ENCODE measurements at places on chromosomes 7 and 10.

DNA sequence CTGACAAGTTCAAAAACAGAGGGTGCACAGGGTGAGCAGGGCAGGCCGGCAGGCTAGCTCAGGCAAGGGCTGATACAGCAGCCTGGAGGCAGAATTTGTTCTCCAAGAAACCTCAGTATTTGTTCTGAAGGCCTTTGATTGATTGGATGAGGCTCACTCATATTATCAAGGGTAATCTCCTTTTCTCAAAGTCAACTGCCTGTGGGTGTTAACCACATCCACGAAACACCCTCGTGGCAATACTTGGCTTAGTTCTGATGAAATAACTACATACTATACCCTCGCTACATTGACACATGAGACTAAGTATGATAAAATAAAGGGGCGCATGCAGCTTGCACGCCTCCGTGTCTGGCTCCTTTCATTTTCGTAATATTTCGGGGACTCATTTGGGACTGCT is 4.4 kb upstream of the PPP2R2D start:
- DNase-seq = no peak

GRCh38 chr7:144528536-144529045 is 125.1 kb upstream of the NOBOX start:
- no peak for DNase-seq

- DNase-seq = no peak
Measured at GRCh38 chr10:44958196-44958897, 1.3 kb upstream of the RASSF4 start.

DNA sequence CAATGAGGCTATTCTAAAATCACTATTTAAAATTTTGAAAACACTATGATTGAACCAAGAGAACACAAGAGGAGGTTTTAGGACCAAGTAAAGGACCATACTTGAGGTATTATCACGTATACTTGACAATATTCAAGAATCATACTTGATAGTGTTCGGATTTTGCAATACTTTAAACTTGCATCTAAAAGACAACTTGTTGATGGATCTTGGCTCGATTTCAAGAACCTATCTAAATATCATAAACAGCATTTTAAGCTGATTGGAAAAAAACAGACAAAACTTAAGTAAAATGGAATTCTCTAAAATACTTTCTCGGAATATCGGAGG is 1.3 kb downstream of the NAMPT start:
- DNase-seq = no peak

GRCh38 chr10:60896810-60897209 is 47.2 kb downstream of the RHOBTB1 start:
- DNase-seq = no peak

DNA sequence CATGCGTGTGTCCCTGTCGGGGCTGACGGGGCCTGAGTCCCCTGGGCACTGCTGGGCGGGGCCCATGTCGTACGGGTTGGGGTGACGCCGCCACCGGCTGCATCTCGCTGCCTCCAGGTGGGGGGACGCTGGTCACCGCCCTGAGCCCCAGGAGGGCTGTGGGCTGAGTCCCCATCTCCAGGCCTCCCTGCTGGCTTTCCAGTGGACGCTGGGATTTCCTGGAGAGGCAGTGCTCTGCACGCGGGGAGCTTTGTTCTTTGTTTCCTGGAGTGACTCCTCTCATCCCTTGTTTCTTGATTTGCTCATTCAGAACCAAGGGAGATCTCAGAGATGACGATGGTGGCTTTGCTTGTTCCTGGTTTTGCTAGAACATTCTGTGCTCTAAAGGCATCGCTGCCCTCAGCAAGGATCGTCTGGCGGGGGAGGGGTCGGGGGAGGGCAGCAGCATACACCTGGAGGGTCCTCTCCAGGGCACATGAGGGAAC is 21.0 kb downstream of the PWWP2B start:
- no peak for DNase-seq

DNA sequence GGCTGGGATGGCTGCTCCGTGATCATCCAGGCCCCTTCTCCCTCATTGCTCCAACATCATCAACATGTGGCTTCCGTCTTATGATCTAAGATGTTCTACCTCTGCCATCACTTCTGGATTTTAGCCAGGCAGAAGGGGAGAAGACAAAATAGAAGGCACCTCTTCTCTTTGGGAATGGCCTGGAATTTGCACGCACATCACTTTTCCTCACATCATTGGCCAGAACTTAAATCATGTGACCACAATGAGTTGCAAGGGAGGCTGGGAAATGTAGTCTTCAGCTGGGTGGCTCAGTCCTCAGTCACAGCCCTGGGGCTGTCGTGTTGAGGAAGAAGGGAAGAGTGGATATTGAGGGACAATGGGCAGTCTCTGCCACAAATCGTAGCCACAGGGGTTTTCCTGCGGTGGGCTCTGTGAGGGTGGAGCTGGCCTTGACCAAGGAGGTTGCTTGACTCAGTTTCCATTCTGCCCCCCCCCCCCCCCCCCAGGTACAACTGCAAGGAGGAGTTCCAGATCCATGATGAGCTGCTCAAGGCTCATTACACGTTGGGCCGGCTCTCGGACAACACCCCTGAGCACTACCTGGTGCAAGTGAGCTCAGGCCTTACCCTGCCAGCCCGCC is 50.3 kb downstream of the PALD1 start:
- DNase-seq = no peak

GRCh38 chr10:123391275-123392028 is 237.2 kb downstream of the BUB3 start:
- DNase-seq = no peak

GRCh38 chr10:7130191-7130911 is 280.5 kb downstream of the SFMBT2 start:
- no peak for DNase-seq

DNA sequence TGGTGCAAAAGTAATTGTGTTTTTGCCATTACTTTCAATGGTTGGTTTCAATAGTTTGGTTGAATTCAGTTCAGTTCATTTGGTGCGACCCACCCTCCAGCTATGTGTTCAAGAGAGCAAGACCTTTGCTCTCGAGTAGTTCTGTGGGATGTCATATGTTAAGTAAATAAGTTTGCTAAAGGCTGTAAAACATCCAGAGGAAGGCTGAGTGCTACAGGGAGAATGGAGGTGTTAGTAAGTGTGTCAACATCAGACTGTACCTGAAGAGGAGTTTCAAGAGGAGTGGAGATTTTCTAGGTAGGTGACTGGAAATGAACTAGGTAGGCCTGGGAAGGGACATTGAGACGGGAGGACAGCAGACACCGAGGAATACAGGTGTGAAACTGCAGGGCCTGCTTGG is 147.7 kb downstream of the SH2D4B start:
- DNase-seq = no peak

GRCh38 chr7:111137296-111138192 is 46.6 kb downstream of the LRRN3 start:
- no peak for DNase-seq

- DNase-seq = no peak
Measured at GRCh38 chr7:124086843-124087242, 54.0 kb upstream of the TMEM229A start.

DNA sequence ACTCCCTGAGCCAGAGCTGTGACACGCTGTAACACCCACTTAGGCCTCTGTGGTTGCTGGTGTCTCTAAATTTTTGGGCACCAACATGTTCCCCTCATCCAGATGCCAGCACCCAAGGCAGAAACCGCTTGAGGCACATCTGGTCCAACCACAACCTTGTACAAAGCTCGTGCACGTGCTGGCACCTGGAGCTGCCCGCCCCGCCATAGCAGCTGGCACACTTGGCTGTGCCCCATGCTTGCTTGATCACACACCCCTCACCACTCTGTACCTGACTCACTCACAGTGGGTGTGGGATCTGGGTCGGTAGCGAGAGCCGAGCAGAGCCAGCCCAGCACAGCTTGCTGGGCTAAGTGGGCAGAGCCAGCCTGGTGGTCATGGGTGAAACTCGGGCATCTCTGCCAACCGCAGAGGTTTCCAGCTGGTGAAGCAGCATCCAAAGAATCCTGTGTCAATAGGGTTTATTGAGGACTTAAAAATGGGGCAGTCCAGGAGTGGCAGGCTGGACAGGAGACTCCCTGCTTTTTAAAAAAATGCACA is 1210.4 kb downstream of the TYW1 start:
- no peak for DNase-seq

- DNase-seq = no peak
Measured at GRCh38 chr10:30169342-30169741, 110.0 kb upstream of the JCAD start.

- DNase-seq = no peak
Measured at GRCh38 chr7:74253331-74253730, 868 bp downstream of the RFC2 start.

GRCh38 chr7:34756691-34757090 is 98.7 kb downstream of the NPSR1 start:
- no peak for DNase-seq

DNA sequence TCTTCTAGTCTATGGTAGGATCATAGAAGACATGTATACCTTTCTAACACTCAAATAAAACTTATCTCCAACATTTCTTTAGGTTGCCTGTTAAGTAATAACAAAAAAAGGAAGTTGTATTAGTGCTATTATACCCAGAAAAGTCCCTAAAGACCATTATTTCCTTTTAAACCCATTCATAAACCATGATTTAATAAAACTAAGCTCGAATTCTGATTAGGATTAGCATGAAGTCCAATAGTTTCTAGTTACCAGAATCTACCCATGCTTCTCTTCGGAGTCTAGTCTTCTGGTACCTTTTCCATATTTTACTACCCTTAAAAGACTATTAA is 62.7 kb downstream of the USP6NL start:
- DNase-seq = no peak

DNA sequence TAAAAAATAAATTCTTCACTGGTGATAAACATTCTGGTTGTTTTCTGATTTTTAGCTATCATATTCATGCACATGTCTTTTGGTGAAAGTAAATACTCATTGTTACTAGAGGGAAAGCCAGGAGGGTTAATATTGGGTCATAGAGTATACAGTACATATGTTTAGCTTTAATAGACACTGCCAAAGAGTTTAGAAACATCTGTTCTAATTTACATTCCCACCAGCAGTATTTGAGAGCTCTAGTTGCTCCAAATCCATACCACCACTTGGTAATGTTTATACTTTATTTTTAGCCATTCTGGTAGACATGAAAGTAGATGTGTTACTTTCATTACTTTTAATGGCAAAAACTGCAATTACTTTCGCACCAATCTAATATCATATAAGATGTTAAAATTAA is 108.8 kb downstream of the MKX start:
- no peak for DNase-seq

DNA sequence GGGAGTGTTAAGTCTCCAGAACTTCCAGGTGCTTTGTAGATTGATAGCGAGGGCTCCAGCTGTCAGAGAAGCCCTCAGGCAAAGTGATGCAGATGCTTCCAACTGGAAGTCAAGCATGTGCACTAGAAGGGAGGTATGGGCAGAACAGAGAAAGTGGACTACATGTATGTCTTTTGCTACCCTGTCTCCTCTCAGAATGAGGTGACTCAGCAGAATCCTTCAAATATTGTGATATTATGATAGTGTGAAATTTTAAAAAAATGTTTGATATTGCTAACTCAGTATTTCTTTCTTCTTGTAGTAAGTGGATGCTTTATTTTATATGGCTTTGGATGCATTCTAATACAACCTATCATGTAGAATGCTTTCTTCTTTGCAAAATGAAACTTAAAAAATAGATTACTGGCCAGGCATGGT is 138.9 kb upstream of the SVIL start:
- no peak for DNase-seq

DNA sequence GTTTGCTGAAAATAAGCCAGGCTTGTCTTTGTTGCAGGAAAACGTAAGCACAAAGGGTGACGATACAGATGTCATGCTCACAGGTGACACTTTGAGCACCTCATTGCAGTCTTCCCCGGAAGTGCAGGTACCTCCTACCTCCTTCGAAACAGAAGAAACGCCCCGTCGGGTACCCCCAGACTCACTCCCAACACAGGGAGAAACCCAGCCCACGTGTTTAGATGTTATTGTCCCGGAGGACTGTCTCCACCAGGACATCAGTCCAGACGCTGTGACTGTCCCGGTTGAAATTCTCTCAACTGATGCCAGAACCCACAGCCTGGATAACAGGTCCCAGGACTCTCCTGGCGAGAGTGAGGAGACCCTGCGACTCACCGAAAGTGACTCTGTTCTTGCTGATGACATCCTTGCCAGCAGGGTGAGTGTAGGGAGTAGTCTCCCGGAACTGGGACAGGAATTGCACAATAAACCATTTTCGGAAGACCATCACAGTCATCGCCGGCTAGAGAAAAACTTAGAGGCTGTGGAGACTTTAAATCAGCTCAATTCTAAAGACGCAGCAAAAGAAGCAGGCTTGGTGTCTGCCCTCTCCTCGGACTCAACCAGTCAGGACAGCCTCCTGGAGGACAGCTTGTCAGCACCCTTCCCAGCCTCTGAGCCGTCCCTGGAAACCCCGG is 18.3 kb upstream of the BHLHA15 start:
- no peak for DNase-seq

- DNase-seq = no peak
Measured at GRCh38 chr7:106501605-106502580, 159.1 kb downstream of the CCDC71L start.

- no peak for DNase-seq
Measured at GRCh38 chr10:131921184-131921583, 20.4 kb downstream of the PPP2R2D start.

- no peak for DNase-seq
Measured at GRCh38 chr7:157932498-157933218, 595.9 kb downstream of the DNAJB6 start.

GRCh38 chr10:125773687-125774543 is 1.7 kb downstream of the MMP21 start:
- no peak for DNase-seq

GRCh38 chr10:5590816-5591215 is 66.1 kb downstream of the CALML3 start:
- DNase-seq = no peak

- DNase-seq = no peak
Measured at GRCh38 chr7:102463841-102464576, 654 bp downstream of the ALKBH4 start.

GRCh38 chr7:135317676-135318325 is 84.2 kb downstream of the STRA8 start:
- DNase-seq = no peak

- DNase-seq = no peak
Measured at GRCh38 chr7:30694218-30694745, 12.0 kb upstream of the CRHR2 start.

DNA sequence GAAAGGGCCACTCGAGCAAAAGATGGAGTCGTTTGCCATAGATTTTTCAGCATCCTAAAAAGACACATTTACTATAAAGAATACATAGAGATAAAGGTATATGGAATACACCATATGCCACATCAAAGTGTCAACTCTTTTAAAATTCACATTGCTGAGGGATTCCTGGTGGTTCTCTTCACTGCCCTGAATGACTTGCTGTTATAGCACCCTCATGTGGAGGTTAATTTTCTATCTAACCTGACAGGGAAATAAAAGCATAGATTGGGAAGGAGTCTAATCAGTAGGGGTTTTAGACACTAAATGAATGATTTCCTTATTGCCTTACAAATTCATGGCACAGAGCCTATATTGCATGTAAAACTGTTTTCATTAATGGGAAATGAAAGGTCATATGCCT is 25.9 kb downstream of the DNAH11 start:
- no peak for DNase-seq

Data from DMS79 (cell line).